CD4-positive, alpha-beta T cell treated with Interleukin-6 for 4 hours (primary cell): ENCODE measurements at places on chromosomes 6 and 20.

DNA sequence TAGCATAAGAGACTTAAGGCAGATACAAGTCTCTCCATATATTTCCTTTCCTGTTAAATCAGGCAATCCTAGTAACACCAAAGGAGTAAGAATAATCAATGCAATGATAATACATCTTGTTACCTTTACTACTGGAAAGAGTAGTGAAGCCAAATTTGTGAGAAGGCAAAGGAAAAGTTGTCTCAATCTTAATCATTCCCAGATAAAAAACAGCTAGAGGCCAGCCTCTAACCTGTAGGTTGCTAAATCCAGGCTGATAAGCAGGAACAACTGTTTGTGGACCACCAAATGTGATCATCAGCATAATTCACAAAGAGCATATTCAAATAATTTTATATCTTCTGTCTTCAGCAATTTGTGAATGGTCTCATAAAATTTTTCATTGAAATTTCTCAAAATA, 189.2 kb upstream of the ADGRB3 start:
- DNase-seq, result no peak

DNA sequence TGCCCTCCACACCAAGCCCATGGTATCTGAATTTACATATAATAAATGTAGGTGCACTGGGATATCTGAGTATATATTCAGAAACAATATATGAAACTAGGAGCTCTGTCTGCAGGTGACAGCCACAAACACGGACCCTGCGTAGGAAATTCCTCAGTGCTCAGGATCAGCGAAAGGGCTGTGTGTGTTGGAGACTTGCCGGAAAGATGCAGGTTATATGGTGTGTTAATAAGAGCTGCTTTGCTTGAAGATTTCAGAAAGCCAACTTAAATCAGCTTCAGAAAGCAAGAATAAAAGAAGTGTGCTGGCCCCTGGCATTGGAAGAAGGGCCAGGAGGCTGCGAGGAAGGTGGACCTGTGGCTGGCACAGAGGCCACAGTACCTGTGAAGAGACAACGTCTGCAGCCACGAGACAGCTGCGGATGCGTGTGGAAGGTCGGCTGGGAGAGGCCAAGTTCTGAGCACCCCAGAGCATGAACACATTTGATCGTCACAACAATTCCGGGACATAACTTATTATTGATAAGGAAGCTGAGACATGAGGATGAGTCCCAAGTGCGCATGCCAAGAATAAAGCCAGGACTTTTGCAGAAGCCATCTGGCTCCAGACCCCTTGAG, 183.2 kb downstream of the DLL1 start:
- DNase-seq, result no peak

DNA sequence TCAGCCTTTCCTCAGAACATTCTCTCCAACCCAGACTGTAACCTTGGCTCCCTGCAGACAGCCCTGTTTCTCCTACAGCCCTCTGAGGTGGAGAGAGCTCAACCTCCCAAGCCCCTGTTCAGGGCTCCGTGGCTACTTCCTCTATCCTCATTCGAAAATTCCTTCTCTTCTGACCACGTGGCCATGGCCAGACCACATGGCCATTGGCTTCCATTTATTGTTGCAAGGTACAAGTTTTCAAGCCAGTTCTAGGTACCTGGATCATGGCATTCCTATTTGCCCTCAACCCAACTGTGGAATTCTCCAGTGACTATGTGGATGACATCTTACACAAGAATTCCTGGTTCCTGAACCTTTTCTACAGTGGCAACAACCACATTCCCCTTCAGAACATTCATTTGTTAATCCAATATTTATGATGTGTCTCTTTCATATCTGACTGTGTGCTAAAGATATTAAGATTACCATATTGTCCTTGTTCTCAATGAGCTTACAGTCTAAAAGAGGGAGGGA, 161.9 kb downstream of the GMPR start:
- no peak for DNase-seq

- DNase-seq, result peak; percentile 72
Observed at GRCh38 chr6:30450909-30451841, 38.1 kb upstream of the HLA-E start.

GRCh38 chr20:46158476-46158987, 40.4 kb downstream of the CD40 start:
- DNase-seq, result no peak

GRCh38 chr6:151034825-151035781, 169.6 kb downstream of the MTHFD1L start:
- no peak for DNase-seq

GRCh38 chr6:148271711-148272439, 70.8 kb upstream of the SASH1 start:
- DNase-seq, result no peak

DNA sequence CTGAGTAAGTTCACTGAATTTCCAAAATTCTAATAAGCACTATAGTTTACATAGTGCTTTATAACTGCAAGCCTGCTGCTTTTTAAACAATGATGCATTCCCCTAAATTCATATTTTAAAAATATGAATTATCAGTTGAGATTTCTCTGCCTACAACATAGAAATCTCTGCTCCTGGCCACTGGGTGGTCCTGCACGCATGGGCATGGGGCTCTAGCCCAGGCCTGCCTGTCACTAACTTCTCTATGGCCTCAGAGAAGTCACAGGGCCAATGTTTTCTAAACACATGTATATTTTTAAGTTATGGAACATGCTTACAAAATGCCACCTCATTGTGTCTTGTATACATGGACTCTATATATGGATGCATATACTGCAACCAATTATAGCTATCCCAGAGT, 211.0 kb downstream of the FOXC1 start:
- no peak for DNase-seq

DNA sequence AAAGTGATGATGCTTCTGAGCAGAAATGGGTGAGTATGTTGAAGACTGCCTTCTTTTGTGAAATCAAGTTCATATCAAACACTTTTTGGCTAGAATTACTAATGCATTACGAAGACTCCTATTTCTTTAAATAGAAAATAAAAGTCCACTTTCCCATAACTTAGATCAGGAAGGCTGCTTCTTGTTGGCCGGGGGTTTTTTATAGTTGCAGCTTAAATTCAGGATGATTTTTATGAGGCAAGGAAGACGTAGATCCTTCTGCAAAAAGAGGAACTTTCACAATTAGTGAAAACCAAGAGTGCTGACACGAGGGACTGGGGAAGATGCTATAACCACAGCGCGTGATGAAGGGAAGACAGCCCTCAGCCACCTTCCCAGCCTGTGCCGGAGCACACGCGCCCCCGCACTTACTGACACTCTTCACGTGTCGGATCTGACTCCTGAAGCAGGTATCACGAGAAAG, 206.1 kb upstream of the PRDM1 start:
- peak; percentile 3 for DNase-seq

- DNase-seq, result peak; percentile 68
Observed at GRCh38 chr6:134519465-134519864, 201.6 kb upstream of the SGK1 start.

GRCh38 chr20:58874469-58874868, 22.0 kb downstream of the GNAS start:
- no peak for DNase-seq

DNA sequence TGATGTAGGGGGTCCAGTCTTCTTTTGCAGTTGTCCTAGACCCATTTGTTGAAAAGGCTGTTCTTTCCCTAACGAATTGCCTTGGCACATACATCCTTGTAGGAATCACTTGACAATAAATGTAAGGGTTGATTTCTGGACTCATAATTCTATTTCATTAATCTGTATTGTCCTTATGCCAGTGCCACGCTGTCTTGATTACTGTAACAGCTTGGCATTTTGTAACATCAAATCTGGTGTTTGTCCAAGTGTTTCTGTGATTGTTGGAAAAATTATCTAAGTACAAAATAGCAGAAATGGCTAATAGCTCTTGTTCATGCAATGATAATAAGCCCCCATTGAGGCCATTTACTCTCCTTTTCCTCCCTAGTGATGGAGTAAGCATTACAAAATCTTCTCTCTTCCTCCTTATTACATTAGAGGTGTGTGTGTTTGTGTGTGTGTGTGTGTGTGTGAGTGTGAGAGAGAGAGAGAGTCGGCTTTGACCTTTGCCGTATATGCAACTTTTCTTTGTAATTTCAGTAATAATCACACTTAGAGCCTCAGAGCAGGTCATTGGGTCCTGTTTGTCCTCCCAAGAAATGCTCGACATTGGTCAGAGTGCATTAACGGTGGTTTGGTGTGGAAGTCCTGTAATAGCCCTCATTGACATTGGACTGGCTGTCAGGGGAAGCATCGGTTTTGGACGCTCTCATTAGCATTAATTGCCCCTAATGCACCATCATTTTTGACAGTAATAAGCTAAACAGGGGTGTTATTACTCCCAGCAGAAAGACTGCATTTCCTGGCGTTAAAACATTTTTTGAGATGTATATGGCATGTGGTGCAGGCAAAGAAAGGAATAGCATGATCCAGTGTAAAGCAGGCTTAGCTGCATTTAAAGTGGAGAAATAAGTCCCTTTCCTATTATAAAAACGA, 40.7 kb upstream of the MROH8 start:
- DNase-seq, result no peak

DNA sequence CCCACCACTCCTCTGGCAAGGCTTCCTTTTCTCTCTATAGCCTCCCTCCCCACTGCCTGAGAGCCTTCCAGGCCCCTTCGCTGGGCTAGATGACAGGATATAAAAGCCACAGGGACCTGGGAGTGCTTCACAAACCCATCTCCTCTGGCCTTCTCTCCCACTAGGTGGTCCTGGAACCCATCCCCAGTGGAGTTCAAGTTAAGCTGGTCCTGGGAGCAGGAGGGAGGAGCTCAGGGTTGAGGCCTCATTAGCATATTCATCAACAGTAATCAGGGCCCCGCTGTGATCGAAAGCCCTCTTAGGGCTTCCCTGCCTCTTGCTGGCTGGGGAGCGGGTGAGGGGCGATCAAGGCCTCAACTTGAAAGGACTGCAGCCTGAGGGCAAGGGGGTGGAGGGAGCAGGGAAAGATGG, 9.1 kb downstream of the EBF4 start:
- no peak for DNase-seq

GRCh38 chr6:95142661-95143335, 434.5 kb upstream of the MANEA start:
- no peak for DNase-seq

GRCh38 chr6:140847262-140847645, 1285.5 kb upstream of the GJE1 start:
- no peak for DNase-seq

DNA sequence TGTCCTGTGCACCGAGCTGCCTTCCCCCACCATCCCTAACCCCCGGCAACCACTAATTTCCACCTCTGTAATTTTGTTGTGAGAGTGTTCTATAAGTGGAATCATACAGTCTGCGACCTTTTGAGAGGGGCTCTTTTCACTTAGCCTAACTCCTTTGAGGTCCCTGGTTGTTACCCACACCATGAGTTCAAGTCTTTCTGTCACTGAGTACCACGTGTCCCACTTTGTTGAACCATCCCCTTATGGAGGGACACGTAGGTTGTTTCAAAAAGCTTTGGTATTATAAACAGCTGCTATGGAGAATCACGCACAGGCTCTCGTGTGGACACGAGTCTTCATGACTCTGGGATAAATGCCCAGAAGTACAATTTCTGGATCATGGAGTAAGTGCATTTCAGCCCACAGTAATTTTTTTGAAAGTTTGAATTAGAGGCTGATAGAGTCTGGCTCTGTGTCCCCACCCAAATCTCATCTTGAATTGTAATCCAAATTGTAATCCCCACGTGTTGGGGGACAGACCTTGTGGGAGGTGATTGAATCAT, 9.5 kb downstream of the FAM209B start:
- no peak for DNase-seq

DNA sequence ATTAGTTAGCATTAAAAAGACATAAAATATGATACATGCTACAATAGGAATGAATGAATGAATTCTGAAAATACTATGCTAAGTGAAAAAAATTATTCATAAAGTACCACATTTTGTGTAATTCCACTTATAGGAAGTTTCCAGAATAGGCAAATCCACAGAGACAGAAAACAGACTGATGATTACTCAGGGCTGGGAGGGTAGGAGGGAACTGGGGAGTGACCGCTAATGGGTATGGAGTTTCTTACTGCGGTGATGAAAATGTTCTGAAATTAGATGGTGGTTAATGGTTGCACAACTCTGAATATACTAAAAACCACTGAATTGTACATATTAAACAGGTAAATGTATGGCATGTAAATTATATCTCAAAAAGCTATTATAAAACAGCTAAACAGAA, 22.6 kb downstream of the FERMT1 start:
- no peak for DNase-seq

DNA sequence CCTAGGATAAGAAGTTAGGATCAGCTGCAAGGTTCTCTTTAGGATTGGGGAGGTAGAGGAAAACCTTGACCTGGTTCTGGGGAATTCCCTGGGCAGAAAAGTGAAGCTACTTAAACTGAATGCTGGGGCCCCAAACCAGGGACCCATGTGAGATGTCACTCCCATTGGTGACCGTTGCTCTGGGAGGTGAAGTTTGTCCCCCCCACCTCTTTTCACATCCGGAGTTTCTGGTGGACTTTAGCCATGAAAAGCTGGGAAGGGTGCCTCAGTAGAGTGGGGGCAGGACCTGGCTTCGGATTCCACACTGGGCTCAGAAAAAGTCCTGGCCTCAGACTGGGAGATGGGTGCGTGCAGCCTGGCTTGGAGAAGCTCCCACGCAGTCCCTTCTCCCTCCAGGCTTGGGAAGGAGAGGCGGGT, 13.2 kb downstream of the TJAP1 start:
- no peak for DNase-seq

- DNase-seq, result peak; percentile 13
Observed at GRCh38 chr20:37989601-37990295, 43.5 kb downstream of the TTI1 start.

DNA sequence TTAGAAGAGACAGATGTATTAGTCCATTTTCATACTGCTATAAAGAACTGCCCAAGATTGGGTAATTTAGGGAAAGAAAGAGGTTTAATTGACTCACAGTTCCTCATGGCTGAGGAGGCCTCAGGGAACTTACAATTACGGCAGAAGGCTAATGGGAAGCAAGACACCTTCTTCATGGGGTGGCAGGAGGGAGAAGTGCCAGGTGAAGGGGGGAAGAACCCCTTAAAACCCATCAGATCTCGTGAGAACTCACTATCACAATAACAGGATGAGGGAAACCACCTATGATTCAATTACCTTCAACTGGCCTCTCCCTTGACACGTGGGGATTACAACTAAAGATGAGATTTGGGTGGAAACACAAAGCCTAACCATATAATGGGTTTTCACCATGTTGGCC, 28.9 kb upstream of the PNRC1 start:
- no peak for DNase-seq

GRCh38 chr6:149964308-149965193, 808 bp downstream of the ULBP1 start:
- peak; percentile 44 for DNase-seq

- DNase-seq, result no peak
Observed at GRCh38 chr6:12760911-12761310, 44.3 kb downstream of the PHACTR1 start.

DNA sequence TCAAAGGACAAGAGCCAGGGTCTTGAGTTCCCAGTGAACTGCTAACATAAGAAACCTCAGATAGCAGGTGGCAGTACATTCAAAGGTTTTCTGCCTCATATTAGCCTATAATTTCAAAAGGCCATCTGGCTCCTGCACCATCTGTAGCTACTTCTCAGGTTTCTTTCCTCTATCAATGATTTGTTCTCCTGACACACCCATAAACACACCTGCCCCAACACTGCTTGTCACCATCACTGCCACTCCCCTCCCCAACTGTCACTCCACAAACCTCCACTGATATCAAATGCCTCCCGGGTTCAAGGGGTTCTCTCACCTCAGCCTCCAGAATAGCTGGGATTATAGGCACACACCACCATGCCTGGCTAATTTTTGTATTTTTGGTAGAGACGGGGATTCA, 152.7 kb upstream of the SLC22A16 start:
- no peak for DNase-seq

- DNase-seq, result no peak
Observed at GRCh38 chr20:59071216-59071615, 28.6 kb upstream of the PRELID3B start.
